CD4-positive, alpha-beta T cell treated with Interleukin-6 for 4 hours (primary cell): ENCODE measurements at places on chromosomes 4 and X.
A peak's percentile ranks its signal among the peaks of the same experiment; 100 is the strongest.

DNA sequence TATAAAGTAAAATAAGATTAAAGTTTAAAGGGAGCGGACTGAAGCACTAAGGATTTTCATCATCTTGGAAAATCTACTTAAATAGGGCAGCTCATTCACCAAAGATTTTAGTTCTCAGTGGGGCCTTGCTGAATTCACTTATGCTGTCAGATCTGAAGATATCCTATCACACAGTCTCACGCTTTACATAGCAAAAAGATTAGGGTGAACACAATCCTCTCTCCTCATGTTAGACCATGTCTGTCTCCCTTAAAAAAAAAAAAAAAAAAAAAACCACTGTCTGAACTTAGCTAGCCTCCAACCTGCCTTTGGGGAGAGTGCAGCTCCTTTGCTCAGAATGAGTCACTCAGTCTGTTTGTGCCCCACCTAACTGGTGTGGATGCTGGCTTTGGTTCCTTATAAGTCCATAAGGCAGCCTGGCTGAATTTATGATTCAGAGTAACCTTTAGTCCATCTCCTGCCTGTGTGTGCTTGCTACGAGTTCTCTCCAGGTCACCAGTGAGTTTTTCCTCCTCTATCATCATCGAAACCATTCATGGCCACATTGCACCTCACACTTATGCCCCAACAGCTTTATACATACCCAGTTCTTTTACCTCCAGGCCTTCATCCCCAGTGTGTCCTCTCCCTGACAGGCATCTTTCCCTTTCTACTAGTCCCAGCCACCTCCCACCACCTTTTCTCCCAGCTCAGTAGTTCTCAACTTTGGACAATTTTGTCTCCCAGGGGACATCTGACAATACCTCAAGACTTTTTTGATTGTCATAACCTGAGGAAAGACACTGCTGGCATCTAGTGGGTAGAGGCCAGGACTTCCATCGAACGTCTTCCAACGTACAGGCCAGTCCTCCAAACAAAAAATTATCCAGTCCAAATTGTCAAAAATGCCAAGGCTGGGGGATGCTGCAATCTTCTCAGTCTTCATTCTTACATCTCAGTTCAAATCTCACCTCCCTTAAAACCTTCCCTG lies 220.7 kb upstream of the EMCN start:
- no peak for DNase-seq

DNA sequence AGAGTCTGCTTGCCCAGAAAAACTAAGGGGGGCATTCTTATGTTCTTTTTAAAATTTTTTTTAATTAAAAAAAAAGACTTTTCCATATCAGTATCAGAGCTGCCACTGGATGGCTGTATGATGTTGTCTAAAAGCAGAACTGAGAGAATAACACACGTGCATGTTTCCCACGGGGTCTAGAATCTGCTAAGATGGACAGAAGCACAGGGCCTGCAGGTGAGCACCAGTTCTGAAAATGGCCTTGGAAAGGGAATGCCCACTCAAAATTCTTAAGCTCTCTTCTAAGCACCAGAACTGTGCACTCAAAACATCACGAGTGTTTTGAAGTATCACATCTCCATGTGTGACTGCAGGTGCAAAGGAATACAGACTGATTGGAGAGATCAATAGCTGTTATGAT lies 61.1 kb downstream of the ARAP2 start:
- DNase-seq = no peak

GRCh38 chr4:95118497-95118896 lies 360.7 kb downstream of the BMPR1B start:
- no peak for DNase-seq

DNA sequence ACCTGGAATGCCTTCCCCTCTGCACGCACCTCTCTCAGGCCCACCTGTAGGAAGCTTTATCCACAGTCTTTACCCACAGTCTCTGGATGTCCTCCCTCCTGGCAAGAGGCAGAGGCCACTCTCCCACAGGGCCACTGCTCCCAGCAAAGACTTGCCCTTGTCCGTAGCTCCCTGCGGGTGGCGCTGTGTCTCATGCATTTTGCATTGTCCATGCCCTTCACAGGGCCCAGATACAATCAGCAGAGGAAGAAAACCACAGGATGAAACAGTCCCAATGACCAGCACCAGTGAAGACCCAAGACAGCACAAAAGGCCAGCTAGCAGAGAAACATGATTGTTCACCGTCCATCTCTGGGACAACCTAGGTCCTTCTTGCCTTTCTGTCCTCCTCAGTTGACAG lies 2.1 kb upstream of the NSG1 start:
- DNase-seq = peak; percentile 26

- no peak for DNase-seq
These were observed 24.3 kb downstream of the RBM10 start for GRCh38 chrX:47169273-47169672.

- DNase-seq = no peak
These were observed 258.2 kb downstream of the PPP3CA start for GRCh38 chr4:101089168-101089567.

- DNase-seq = no peak
These were observed 104.8 kb upstream of the KIT start for GRCh38 chr4:54553001-54553400.

DNA sequence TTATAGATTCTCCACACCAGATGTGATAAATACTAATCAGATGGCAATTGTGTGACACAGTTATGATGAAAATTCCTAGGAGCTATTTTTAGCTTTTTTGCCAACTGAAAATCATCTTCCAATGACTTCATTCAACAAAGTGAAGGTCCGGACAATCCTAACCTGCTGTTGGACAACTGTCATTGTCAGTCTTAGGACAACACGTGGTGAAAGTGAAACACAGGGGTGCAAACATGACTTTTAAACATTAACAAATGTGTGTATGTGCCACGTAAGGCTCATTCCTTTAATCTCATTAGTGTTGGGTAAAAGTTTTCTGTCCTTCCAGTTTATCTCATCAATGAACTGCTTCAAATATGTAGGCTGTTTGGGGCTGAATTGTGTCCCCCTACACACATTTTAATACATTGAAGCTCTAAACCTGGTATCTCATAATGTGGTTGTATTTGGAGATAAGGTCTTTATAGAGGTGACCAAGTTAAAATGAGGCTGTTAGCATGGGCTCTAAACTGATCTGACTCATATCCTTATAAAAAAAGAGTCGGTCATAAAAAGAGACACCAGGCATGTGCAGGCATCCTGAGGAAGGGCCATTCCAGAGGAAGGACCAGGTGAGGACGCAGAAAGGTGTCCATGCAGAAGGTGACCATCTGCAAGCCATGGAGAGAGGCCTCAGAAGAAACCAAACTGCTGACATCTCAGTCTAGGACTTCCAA lies 41.2 kb upstream of the SMAD1 start:
- no peak for DNase-seq

- DNase-seq = peak; percentile 17
These were observed 793 bp upstream of the DCUN1D4 start for GRCh38 chr4:51842167-51842553.

- DNase-seq = no peak
These were observed 446.9 kb downstream of the GRXCR1 start for GRCh38 chr4:43339435-43339834.

DNA sequence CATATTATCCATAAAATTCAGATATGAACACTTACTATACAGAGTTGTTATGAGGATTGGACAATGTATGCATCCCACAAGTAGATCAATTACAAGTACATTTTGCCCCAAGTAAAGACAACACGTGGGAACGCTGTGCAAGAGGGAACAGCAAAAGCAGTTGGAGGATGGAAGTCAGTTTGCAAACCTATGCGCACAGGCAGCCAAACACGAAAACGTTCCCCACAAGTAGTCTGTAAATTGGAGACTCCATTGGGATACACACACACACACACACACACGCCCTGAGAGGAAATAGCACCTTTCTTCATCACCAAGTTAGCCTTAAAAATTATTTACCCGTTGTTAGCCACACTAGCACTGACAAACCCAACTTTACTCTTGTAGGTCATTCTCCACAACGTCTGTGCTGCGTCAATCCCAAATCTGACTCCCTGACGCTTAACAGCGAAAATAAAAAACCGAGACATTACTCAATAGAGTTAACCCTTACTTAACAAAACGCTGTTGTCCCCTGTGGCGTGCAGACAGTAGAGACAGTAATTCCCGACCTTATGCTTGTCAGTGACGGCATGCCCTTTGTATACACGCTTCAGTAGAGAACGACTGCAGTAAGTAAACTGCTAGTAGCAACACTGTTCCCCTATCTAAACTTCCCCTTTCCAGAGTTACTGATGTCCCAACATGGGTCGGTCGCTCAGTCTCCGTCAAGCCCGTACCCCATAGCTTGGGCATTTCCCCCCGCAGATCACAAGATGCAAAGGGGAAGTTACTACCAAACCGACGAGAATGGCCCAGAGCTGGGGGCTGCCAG lies 730 bp downstream of the MANBA start:
- DNase-seq = peak; percentile 11

- DNase-seq = no peak
These were observed 158.8 kb upstream of the AADAT start for GRCh38 chr4:170248576-170248975.

DNA sequence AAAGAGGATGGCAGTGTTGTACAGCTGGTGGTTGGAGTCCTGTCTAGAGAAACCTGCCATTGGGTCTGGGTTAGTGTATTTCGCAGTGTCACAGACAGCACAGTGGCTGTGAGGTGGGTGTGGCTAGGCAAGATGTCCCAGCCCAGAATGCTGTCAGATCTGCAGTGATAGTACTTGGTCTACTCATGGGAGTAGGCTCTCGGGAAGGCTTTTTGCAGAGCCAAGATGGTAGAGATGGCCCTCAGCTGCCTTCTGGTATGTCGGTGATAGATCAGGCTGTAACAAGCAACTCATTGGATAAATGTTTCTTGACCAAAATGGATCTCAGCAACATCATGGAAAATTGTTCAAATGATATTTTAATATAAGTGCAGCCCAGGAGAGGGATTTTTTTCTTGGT lies 84.3 kb upstream of the WDR1 start:
- DNase-seq = no peak

- DNase-seq = no peak
These were observed 155.8 kb downstream of the PPP3CA start for GRCh38 chr4:101191302-101192098.

DNA sequence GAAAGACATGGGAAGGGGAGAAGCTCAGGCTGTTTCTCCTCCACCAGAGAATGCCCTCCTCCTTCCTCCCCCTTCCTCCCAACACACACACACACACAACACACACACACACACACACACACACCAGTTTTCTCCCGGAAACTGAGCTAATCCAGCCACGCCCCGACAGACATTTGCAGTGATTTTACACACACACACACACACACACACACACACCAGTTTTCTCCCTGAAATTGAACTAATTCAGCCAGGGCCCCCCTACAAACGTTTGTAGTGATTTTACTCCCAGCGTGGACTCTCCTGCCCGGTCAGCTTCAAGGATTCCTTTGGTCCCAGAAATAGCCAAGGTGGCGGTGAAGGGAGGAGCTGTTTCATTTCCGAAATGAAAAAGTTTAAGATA lies 32.9 kb upstream of the STX18 start:
- peak; percentile 81 for DNase-seq

GRCh38 chr4:165537028-165537648 lies 158.3 kb downstream of the CPE start:
- no peak for DNase-seq
